ENCODE measurements at places on chromosomes 6 and 20.

DNA sequence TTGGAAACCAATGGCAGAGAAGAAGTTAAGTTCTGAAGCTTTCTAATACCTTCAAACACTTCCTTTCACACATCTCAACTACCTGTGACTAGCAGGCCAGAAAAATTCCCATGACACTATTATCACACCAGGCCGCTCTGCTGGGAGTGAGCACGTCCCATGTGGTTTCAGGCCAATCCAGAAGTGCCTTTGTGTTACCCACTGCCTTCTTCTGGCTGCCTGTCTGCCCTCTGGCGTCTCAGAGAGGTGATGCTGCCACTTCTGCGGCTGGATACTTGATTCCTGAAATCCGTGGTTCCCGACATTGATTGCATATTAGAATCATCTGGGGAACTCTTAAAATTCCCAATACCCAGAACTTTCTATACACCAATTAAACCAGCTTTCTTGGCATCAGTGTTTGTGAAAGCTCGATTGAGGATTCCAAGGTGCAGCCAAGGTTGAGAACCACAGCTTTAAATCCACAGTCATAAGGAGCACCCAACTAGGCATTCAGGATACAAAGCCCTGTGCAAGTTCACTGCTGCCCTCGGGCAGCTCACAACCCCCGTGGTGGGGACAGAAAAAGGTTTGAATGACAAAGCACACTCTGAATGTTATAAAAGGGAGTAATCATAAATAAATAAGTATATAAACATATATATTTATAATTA, 65.6 kb downstream of the STMND1 start:
- peak; percentile 16 for DNase-seq

GRCh38 chr6:154247119-154247861, 109.3 kb downstream of the IPCEF1 start:
- DNase-seq, result peak; percentile 7

- DNase-seq, result no peak
Measured at GRCh38 chr6:112096901-112097300, 9.5 kb downstream of the FAM229B start.

DNA sequence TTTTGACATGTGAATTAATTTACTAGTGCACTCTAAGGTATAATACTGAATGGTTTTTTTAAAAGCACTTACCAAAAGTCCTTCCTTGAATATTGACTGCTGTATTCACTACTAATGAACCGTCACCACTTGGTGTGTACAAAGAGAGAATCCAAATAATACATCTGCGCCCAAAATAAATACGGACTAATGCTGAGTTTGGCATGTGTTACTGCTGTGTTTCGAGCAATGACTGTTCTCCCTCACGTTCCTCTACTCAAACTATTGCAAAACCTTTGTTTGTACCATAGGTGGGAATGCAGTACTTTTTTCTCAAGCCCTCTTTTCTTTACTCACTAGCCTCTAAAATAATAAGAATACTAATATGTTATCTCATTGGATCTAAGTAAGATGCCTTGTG, 305.5 kb downstream of the QKI start:
- DNase-seq, result no peak

GRCh38 chr20:615514-615913, 5.4 kb upstream of the TCF15 start:
- no peak for DNase-seq

DNA sequence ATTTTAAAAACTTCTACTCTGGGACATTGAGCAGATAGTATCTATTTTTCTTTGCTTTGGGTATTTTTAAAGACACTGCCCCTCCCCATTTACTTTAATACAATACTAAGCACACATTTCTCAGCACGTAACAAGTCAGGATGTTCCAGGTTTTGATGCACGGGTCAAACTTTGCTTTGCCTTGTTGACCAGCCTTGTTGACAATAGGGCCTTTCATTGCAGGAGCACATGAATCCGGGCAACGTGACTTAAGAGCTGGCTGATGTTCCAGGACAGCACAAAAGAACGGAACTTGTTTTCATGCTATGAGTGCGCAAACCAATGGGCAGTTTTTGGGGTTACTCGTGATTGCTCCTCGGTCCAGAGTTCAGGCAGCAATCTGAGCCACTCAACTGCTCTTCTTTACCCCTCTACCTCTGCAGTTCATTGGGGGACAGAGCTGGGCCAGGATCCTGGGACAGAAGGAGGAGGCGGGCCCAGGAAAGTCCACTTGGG, 78.6 kb upstream of the SLC22A16 start:
- DNase-seq, result no peak

GRCh38 chr6:125792172-125792571, 1.4 kb downstream of the NCOA7 start:
- no peak for DNase-seq

DNA sequence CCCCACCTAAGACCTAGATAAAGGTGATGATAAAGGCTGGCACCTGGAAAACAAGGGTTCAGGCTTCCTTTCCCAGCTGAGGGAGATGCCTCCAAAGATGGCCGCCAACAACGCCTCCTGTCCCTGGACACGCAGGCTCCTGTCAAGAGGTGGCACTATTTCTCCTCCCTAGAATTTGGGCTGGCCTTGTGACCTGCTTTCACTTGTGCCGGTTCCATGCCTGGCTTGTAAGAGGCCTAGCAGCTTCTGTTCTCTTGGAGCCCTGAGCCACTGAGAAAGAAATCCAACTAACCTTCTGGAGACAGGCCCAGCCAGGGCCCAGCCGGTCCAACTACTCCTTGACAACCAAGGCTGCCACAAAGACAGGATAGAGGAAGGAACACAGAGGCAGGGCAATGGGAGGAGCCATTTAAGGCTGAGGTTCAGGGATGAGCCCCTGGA, 60.2 kb upstream of the RALY start:
- peak; percentile 40 for DNase-seq

DNA sequence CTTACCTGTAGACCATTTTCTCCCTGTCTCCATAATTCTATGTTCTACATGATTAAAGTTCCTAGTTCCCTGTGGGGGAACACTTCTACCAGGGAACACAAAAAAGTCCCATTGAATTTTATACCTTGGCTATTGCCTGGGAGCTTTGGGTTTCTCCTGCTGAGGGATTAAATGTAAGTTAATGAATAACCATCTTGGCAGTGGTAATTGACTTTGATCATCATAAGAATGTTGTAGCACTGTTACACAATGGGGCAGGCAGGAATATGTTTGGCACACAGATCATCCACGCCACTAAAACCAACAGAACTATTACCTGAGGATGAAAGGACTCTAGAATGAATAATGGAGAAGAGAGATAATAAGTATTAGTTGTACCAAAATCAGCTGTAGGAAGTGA, 1106.2 kb upstream of the GJE1 start:
- DNase-seq, result no peak

DNA sequence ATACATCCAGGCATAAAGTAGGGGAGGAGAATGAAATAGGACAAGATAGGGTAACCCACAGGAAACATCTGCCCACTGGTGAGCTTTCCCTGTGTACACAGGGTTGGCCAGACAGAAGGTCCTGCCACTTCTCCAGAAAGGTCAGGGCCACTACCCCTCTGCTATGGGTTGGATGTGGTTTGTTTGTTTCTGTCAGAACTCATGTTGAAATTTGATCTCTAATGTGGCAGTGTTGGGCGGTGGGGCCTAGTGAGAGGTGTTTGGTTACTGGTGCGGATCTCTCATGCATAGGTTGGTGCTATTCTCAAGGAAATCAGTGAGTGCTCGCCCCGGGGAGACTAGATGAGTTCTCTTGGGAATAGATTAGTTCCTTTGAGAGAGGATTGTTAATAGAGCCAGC, 15.6 kb upstream of the MAS1 start:
- no peak for DNase-seq

DNA sequence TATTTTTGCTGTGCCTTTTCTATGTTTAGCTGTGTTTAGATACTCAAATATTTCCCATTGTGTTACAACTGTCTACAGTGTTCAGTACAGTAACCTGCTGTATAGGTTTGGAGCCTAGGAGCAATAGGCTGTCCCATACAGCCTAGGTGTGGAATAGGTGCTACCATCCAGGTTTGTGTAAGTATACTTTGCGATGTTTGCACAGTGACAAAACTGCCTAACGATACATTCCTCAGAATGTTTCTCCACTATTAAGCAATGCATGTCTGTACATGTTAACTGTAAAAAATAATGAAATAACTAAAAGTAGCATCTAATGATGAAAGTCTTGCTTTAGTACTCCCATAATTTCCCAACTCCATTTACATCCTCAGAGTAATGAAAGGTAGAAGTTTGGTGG, 46.0 kb downstream of the SERAC1 start:
- DNase-seq, result no peak

DNA sequence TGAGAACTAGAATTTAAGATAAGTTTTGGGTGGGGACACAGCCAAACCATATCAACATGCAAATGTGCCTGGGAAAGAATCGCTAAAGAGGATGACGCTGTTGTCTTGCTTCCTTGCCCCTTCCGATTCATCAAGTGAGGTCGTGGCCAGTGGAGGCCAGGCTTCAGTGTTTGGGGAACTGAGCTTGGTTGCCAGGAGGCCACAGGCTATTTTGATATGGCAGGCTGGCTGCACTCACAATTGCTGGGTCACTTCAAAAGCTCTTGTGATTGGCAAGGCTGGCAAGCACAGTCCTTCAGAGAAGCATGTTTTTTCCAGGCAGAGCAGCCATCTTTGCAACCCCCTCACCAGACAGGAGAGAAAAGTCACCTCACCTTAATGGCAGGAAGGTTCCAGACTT, 45.8 kb downstream of the SAMD5 start:
- DNase-seq, result no peak

GRCh38 chr6:100274147-100274546, 190.6 kb downstream of the SIM1 start:
- no peak for DNase-seq

DNA sequence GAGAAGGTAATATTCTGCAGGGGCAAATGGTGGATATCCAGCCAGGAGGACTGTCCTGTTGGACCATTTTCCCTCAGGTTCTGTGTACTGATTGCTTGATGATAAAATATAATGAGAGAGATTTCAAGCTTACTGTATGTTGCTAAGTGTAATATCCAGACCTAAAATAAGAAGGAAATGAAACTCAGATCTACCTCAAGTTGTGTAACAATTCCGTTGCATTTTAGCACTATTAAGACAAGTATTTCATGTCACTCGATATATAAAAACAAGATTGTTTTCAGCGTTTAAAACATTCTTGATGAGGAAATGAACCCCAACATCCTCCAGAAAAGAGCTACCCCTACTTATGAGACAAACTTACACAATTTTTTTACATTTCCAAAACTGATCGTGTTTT, 57.2 kb downstream of the RGS17 start:
- no peak for DNase-seq

GRCh38 chr6:134317471-134318131, at the start of gene SGK1:
Gene SGK1 (minus strand): TSS chr6:134318112. CDS start chr6:134317460, 652 bp downstream.
- DNase-seq, result no peak
